ENCODE measurements at places on chromosomes 7 and 10. TPM values are rescaled to one million over a fixed set of nuclear protein-coding genes. Genes with fewer than 3 reads are reported as not detected.

Gene TCAF2
- total RNA-seq, result 1.7 TPM

Gene NME8
- not detected for total RNA-seq

Gene PRR15
- 0.19 TPM for total RNA-seq

Gene LIPF
- total RNA-seq, result not detected

Gene TLX1
- total RNA-seq, result not detected

Gene PDZD7
- 3.4 TPM for total RNA-seq

Gene PRSS37
- total RNA-seq, result not detected

Gene BMS1
- 22.1 TPM for total RNA-seq

Gene RARRES2
- total RNA-seq, result not detected

Gene SDK1
- 0.25 TPM for total RNA-seq

Gene HMX2
- not detected for total RNA-seq

Gene ETV1
- total RNA-seq, result 42.8 TPM

Gene GPC2
- 0.99 TPM for total RNA-seq

Gene PNLIPRP3
- not detected for total RNA-seq

Gene CYP2C19
- not detected for total RNA-seq

Gene SPDYE9
- not detected for total RNA-seq

Gene ZNF467
- 0.26 TPM for total RNA-seq

Gene RASA4
- 118 TPM for total RNA-seq

Gene SSBP1
- 203 TPM for total RNA-seq

Gene SPDYE11
- total RNA-seq, result not detected

Gene NXPH1
- total RNA-seq, result not detected

Gene CD36
- total RNA-seq, result 0.13 TPM

Gene DBF4
- 10.3 TPM for total RNA-seq

Gene C10orf53
- total RNA-seq, result not detected

Gene CRYGN
- total RNA-seq, result 0.13 TPM

Gene SEMA3D
- 18.9 TPM for total RNA-seq

Gene GNAT3
- not detected for total RNA-seq

Gene DENND2A
- 22.2 TPM for total RNA-seq

Gene SEC31B
- total RNA-seq, result 2.7 TPM

Gene PDE6C
- not detected for total RNA-seq

Gene PNLIP
- total RNA-seq, result not detected

Gene TUBAL3
- total RNA-seq, result not detected

Gene SPDYE8
- not detected for total RNA-seq

Gene CYP2E1
- total RNA-seq, result 0.40 TPM

Gene RNF32
- total RNA-seq, result 1.2 TPM

Gene CHST3
- total RNA-seq, result 46.1 TPM

Gene CRHR2
- not detected for total RNA-seq

Gene BEND7
- 2.9 TPM for total RNA-seq

Gene CFAP70
- 1.6 TPM for total RNA-seq

Gene ANKRD26
- total RNA-seq, result 8.6 TPM

Gene UPK3BL2
- 5.2 TPM for total RNA-seq

Gene GOT1
- total RNA-seq, result 20.0 TPM

Gene NUTM2D
- total RNA-seq, result 1.6 TPM

Gene NRP1
- total RNA-seq, result 990 TPM

Gene SLC13A1
- not detected for total RNA-seq

Gene PGAM2
- total RNA-seq, result 1.2 TPM

Gene PRPS1L1
- 0.13 TPM for total RNA-seq

Gene OR2A42
- total RNA-seq, result 0.06 TPM

Data from aortic smooth muscle cell (primary cell).